Thymus (tissue), 14 donors: ENCODE measurements at places on chromosomes 6 and 20. TPM values are rescaled to one million over a fixed set of nuclear protein-coding genes. Genes with fewer than 3 reads are reported as not detected.
A peak's percentile ranks its signal among the peaks of the same experiment; 100 is the strongest.

DNA sequence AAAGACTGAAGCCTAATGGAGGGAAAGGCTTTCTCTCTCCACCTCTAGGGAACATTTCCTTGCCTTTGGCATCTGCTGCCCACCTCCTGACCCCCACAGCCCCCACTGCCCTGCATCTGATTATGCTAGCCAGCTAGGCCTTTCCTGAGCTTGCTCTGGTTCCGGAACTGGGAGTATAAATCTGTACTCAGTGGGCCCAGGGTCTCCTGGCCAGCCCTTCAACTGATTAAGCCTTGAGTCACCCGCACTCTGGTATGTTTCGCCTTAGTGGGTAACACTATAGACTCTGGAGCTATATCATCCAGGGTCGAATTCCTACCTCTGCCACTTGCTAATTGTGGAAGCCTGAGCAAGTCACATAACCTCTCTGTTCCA lies 45.6 kb upstream of the RIPOR2 start:
- peaks cover 5% of the 10 kb centered on the region for H3K4me1 ChIP-seq
- no peaks in the 10 kb centered on the region for H3K27me3 ChIP-seq
- H3K4me3 ChIP-seq = no peak overlapping the region
- H3K27ac ChIP-seq = no peak overlapping the region

The NRSN1 gene
- 0.05 TPM for total RNA-seq

DNA sequence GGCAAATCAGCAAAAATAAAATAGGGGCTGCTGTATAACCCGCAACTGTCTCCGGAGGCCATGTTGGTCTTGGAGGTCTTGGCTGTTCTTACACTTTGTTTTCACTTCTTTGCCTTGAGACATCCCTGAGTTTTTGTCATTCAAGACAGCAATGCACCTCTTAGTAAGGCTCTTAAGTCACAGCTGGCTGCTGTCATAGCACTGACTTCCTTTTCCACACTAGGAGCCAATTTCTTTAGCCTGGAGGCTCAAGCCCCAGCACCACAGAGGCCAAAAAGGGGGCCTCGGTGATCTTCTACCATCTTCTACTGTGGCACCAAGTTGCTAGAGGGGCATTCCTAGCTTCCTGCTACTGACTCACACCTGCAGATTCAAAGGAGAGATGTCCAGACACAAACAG lies 536.3 kb downstream of the CDH26 start:
- H3K4me1 ChIP-seq = no peaks in the 10 kb centered on the region
- no peak overlapping the region for H3K27ac ChIP-seq
- H3K36me3 ChIP-seq = no peaks in the 10 kb centered on the region
- DNase-seq = no peak
- H3K27me3 ChIP-seq = peaks cover 2% of the 10 kb centered on the region
- H3K4me3 ChIP-seq = no peak overlapping the region

GRCh38 chr20:50541606-50542041 lies 31.4 kb downstream of the PTPN1 start:
- DNase-seq = no peak
- no peaks in the 10 kb centered on the region for H3K27me3 ChIP-seq
- peaks cover 4% of the 10 kb centered on the region for H3K36me3 ChIP-seq
- no peak overlapping the region for H3K4me3 ChIP-seq

The RAET1E gene
- 0.05 TPM for total RNA-seq

DNA sequence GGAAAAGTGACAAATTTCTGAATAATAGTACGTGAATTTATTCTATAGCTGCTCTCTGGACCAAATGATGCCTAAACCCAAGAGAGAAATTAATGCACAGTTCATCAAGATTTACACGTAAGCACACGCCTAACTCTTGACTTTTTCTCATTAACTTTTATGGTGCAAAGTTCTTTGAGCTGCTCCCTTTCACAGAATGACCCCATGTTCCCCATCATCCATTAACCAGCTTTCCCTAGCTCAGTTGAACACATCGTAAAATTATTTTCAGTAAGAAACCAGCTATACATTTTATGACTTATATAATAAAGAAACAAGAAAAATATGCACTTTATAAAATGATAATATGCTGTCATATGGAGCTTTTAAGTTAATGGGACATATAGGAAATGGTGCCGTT lies 54.3 kb downstream of the ID4 start:
- H3K4me3 ChIP-seq = no peak overlapping the region
- H3K27me3 ChIP-seq = no peaks in the 10 kb centered on the region
- no peak overlapping the region for H3K27ac ChIP-seq

- no peak overlapping the region for H3K27ac ChIP-seq
- no peak overlapping the region for H3K4me3 ChIP-seq
- peaks cover 4% of the 10 kb centered on the region for H3K4me1 ChIP-seq
- DNase-seq = no peak
These were observed 82.8 kb upstream of the FYN start for GRCh38 chr6:111956098-111956497.

- H3K27me3 ChIP-seq = no peaks in the 10 kb centered on the region
- no peak for DNase-seq
- no peaks in the 10 kb centered on the region for H3K36me3 ChIP-seq
- no peaks in the 10 kb centered on the region for H3K4me1 ChIP-seq
- H3K4me3 ChIP-seq = no peak overlapping the region
- no peak overlapping the region for H3K27ac ChIP-seq
These were observed 169.2 kb downstream of the ZFAND3 start for GRCh38 chr6:37988696-37989095.

The FOXQ1 gene
- 0.42 TPM for total RNA-seq

The UNC5CL gene
- 2.7 TPM for total RNA-seq

DNA sequence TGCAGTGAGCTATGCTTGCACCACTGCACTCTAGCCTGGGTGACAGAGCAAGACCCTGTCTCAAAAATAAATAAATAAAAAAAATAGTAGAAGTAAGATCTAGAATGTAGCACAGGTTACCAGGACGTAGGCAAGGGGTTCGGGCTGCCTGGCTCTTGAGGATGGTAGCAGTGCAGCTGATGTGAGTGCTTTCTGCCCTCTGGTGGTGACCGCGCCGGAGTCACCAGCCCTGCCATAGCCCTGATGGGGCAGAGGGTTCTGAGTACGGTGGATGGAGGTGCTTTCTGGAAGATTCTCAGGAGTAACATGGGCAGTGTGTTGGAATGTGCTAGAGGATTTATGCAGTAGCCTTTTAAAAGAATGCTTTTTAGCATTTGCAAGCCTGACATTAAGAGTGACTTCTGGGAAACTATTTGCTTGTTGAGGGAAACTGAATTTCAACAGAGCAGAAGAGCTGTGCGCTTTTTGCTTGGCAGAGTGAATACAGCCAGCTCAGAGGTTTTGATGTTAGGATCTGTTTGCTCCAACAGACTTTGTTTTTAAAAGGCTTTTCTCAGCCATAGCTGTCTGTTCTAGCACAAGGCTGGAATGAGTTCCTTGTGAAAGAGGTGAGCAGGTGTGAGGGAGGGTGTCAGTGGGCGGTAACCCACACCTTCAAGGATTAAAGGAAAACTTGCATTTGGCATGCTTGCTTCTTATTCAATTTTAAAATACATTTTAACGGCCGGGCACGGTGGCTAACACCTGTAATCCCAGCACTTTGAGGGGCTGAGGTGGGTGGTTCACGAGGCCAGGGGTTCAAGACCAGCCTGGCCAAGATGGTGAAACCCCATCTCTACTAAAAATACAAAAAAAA lies 65.9 kb downstream of the PTPN1 start:
- peak; percentile 42 for DNase-seq
- H3K36me3 ChIP-seq = peaks cover 75% of the 10 kb centered on the region
- H3K27ac ChIP-seq = no peak overlapping the region
- H3K4me1 ChIP-seq = peaks cover 9% of the 10 kb centered on the region
- no peaks in the 10 kb centered on the region for H3K27me3 ChIP-seq

DNA sequence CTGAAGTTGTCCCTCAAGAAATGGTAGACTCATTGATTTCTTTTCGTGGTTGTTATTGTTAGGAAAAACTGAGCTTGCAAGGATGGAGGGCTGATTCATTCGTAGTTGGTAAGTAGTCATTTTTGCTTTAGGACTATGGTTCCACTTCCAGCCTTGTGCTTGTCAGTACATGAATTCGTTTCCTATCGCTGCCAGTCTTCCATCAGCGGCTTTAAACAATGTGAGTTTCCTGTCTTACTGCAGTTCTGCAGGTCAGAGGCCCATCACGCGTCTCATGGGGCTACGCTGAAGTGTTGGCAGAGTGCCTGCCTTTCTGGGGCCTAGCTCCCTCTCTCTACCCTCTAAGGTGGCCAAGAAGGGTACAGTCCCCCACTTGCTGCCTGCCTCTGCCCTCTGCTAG lies 11.4 kb upstream of the MDFI start:
- peaks cover 26% of the 10 kb centered on the region for H3K4me1 ChIP-seq
- H3K27ac ChIP-seq = no peak overlapping the region
- H3K4me3 ChIP-seq = no peak overlapping the region
- H3K36me3 ChIP-seq = no peaks in the 10 kb centered on the region
- no peaks in the 10 kb centered on the region for H3K27me3 ChIP-seq

DNA sequence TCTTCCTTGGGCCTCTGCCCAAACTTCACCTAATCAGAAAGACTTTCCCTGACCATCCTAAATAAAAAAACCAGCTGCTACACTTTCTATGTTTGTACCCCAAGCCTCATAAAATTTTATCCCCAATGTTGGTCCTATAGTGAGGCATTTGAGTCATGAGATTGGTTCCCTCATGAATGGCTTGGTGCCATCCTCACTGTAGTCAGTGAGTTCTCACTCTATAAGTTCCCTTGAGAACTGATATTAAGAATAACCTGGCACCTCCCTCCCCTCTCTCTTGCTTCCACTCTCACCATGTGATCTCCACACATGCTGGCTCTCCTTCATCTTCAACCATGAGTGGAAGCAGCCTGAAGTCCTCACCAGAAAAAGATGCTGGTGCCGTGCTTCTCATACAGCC lies 316.9 kb upstream of the PRDM1 start:
- DNase-seq = no peak
- no peaks in the 10 kb centered on the region for H3K36me3 ChIP-seq
- H3K4me3 ChIP-seq = no peak overlapping the region
- H3K27me3 ChIP-seq = no peaks in the 10 kb centered on the region

GRCh38 chr20:46030284-46031013 lies 1.4 kb downstream of the SLC12A5 start:
- H3K27me3 ChIP-seq = peaks cover 60% of the 10 kb centered on the region
- DNase-seq = no peak
- no peak overlapping the region for H3K27ac ChIP-seq
- H3K4me1 ChIP-seq = no peaks in the 10 kb centered on the region

The OR2H1 gene
- total RNA-seq = not detected

- H3K27ac ChIP-seq = no peak overlapping the region
- H3K4me1 ChIP-seq = no peaks in the 10 kb centered on the region
- H3K27me3 ChIP-seq = no peaks in the 10 kb centered on the region
- H3K4me3 ChIP-seq = no peak overlapping the region
- H3K36me3 ChIP-seq = no peaks in the 10 kb centered on the region
These were observed 13.5 kb upstream of the KCNK16 start for GRCh38 chr6:39335780-39336545.

- no peaks in the 10 kb centered on the region for H3K36me3 ChIP-seq
- H3K27me3 ChIP-seq = no peaks in the 10 kb centered on the region
- no peak overlapping the region for H3K4me3 ChIP-seq
- no peak overlapping the region for H3K27ac ChIP-seq
These were observed 131.8 kb downstream of the VEGFA start for GRCh38 chr6:43901733-43902230.

The CCM2L gene
- 0.76 TPM for total RNA-seq

- H3K27me3 ChIP-seq = no peaks in the 10 kb centered on the region
- DNase-seq = no peak
These were observed 46.5 kb upstream of the MYLIP start for GRCh38 chr6:16082361-16082760.

GRCh38 chr6:139762587-139763031 lies 388.2 kb upstream of the CITED2 start:
- no peak overlapping the region for H3K27ac ChIP-seq
- no peak overlapping the region for H3K4me3 ChIP-seq
- no peak for DNase-seq
- no peaks in the 10 kb centered on the region for H3K4me1 ChIP-seq
- H3K36me3 ChIP-seq = no peaks in the 10 kb centered on the region
- no peaks in the 10 kb centered on the region for H3K27me3 ChIP-seq

- no peak overlapping the region for H3K27ac ChIP-seq
- no peak for DNase-seq
- H3K27me3 ChIP-seq = peaks cover 13% of the 10 kb centered on the region
- peaks cover 3% of the 10 kb centered on the region for H3K4me1 ChIP-seq
- H3K4me3 ChIP-seq = no peak overlapping the region
These were observed 8.0 kb upstream of the PMEPA1 start for GRCh38 chr20:57717797-57718196.

The VSTM2L gene
- total RNA-seq = 4.4 TPM

The GHRH gene
- 14.4 TPM for total RNA-seq

DNA sequence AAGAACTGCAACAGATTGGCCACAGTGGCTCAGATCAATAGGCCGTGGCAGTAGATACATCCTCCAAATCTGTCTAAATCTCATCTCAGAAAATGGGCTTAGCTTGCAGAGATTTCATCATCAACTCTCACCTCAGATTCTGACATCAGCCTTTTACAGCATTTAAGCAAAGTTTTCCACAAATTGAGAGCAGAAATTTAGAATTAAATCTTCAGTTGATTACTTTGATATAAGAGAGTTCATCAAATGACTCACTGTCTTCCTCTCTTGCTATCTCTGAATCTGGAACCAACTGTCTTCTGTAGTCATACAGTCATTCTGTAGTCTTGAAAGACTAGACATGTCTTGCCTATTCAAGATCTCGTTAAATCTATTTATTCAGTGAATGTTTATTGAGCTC lies 45.2 kb upstream of the CTAGE9 start:
- no peaks in the 10 kb centered on the region for H3K36me3 ChIP-seq
- H3K27me3 ChIP-seq = no peaks in the 10 kb centered on the region
- H3K4me1 ChIP-seq = no peaks in the 10 kb centered on the region
- DNase-seq = no peak

DNA sequence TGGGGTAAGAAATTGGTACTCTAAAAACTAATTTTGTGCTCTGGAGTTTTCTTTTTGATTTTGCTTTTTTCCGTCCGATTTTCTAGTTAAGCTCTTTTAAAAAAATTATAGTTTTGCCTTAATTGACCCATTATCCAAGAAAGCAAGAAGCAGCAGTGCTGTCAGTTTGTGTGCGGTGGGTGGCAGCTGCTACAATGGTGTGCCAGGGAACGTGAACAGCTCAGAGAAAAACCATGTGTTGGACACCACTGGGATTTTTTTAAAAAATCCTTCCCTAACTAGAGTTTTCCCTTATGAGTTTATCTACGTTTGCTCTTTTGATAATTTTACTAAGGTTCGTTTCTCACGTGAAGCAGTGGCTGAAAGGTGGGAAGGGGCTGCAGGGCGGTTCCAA lies 8.0 kb downstream of the MAP3K5 start:
- peaks cover 28% of the 10 kb centered on the region for H3K4me1 ChIP-seq
- H3K36me3 ChIP-seq = no peaks in the 10 kb centered on the region
- peak overlapping the region; percentile 24 for H3K4me3 ChIP-seq
- no peaks in the 10 kb centered on the region for H3K27me3 ChIP-seq

GRCh38 chr6:13183415-13184088 lies 144.8 kb downstream of the TBC1D7 start:
- no peaks in the 10 kb centered on the region for H3K4me1 ChIP-seq
- DNase-seq = no peak
- no peak overlapping the region for H3K27ac ChIP-seq
- no peaks in the 10 kb centered on the region for H3K36me3 ChIP-seq
- no peak overlapping the region for H3K4me3 ChIP-seq

DNA sequence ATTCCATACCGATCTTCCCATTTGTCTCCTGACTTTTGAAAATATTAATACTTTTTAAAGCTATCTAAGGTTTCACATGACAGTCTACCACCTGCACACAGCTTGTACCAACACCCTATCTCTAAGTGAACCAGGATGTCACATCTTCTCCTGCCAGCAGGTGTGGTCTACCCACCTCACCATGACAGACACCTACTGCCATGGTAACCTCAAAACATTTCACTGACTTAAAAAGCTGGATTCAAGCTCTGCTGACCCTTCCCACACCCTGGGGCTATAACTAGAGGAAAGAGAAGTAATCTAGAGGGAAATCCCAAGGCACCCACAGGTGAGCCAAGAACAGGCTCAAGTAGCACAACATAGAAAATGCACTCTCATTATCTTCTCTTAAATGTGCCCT lies 1.2 kb downstream of the SLC17A3 start:
- H3K27me3 ChIP-seq = no peaks in the 10 kb centered on the region
- H3K4me1 ChIP-seq = no peaks in the 10 kb centered on the region
- H3K4me3 ChIP-seq = no peak overlapping the region
- no peak for DNase-seq
- no peak overlapping the region for H3K27ac ChIP-seq
